ENCODE measurements at places on chromosomes 6 and 20.

- no peak for DNase-seq
Measured at GRCh38 chr6:35500782-35501181, 3.9 kb upstream of the TEAD3 start.

DNA sequence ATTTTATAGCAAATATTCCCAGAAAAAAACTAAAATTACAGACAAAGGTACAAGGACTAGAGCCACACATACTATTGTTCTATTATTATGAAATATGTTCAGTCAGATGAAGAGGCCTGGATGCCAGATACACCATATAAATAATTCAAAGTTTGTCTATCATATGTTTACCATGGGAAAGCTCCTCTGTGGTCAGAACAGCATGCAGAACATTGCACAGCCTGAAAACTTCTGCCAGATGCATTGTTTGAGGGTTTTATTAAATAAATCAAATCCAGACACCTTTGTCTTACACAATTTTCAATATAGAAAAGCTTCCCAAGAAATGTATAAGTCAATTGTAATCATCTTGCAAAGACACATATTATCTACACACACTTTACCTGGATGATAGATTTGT is 35.0 kb upstream of the COL21A1 start:
- DNase-seq = no peak

- no peak for DNase-seq
Measured at GRCh38 chr6:106197441-106197840, 111.3 kb downstream of the PRDM1 start.

GRCh38 chr6:161918109-161918531 is 644.3 kb upstream of the AGPAT4 start:
- no peak for DNase-seq

DNA sequence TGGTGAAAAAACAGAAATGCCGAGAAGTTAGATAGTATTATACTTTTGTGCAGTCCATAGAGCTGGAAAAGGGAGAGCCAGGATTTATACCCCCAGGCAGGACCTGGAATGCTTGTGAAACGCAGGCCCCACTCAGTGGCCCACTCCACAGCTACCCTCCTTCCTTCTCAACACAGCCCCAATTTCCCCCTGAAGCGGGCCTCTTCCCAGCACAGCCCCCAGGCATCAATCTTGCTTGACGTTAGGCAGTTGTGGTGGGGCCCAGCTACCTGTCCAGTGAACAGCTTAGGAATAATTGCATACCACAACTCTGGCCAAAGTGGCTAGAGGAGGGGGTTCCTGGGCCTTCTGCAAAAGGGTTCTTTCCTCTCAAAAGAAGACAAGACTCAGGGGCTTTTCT is 61.3 kb downstream of the PPP1R3G start:
- DNase-seq = no peak

DNA sequence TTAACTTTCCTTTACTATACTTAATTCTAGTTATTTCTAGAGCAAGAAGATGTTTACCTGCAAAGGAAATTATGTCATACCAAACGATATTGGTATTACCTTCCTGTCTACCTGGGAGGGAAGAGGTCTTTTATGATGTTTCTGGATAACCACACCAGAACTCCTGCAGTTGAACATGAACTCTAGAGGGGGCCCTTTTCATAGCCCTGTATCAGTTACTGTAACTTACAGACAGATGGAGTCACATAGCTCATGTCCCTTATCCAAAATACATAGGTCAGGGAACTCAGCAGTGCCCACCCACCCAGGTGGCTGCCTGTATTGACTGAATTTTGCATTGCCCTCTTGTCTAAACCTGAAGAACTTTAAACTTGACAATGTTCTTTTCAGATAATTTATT is 35.1 kb upstream of the MYL9 start:
- no peak for DNase-seq

DNA sequence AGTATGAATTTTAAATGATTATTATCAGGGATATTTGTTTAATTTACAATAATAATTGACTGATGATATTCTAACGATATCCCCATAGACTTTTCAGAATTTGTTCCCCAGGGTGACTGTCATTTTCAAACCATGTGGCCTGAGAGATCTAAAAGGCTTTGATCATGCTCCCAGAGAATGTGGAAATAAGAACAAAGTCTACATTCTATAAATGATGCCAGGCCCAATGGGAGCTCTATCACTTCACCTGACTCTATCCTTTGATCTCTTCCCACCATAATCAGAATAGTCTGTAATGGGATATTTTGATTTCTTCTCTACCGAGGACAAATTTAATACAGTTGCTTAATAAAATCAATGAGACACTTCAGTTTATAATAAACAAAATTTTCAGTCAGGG is 483.4 kb upstream of the IRAK1BP1 start:
- DNase-seq = no peak

GRCh38 chr6:123804014-123804786 is 535 bp downstream of the NKAIN2 start:
- DNase-seq = peak; percentile 85

GRCh38 chr6:42104804-42105125 is 37.7 kb downstream of the C6orf132 start:
- no peak for DNase-seq

- DNase-seq = no peak
Measured at GRCh38 chr6:40996591-40997233, 42.3 kb downstream of the UNC5CL start.

DNA sequence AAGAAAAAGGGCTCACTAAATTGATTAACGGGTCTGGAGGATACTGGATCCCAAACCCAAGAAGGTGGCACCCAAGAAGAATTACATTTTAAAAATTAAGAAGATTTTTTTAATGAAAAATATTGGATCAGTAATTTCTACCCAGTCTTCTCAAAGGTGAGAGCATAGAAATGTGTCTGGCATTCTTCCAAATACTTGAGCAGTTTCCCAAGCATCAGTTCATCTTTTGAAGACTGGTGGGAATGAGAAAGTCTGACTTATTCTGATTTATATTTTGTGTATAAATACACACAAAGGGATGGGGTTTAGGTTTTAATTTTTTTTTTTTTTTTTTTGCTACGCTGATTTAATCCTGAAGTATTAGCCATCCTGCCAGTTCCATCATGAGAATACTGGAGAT is 3.3 kb downstream of the MGME1 start:
- DNase-seq = no peak

DNA sequence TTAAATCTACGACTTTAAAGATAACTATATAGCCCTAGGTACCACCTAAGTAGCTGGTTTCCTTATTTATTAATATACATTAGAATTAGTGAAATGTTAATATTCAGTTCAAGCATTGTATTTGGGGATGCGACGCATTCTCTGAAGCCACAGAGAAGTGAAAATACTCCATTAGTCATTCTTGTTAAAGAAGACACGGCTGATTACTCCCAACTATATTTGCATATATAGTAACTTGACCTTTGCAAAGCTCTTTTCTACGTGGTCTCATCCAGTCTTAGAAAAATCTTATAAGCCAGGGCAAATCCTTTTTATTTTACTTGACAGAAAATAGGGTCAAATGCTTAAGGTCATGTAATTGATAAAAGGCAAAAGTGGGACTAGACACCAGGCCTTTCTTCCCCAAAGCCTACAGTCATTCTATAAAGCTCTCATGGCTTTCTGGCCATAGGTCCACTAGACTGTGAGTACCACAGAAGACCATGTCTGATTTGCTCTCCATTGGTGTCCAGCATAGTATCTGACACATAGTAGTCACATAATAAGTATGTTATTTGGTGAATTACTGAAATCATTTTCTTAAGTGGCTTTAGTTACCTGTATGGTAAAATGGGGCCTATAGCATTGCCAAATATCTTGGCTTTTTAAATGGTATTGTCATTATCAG is 11.3 kb downstream of the ZHX3 start:
- no peak for DNase-seq
